ENCODE measurements at places on chromosomes 7 and 10. TPM values are rescaled to one million over a fixed set of nuclear protein-coding genes. Genes with fewer than 3 reads are reported as not detected.

MACC1 gene
- total RNA-seq, result not detected

PSMA2 gene
- total RNA-seq, result 202 TPM

NXPH1 gene
- not detected for total RNA-seq

CRPPA gene
- 1.1 TPM for total RNA-seq

SAMD9L gene
- 15.8 TPM for total RNA-seq

PHTF2 gene
- 32.1 TPM for total RNA-seq

PTN gene
- total RNA-seq, result not detected

FAM25A gene
- not detected for total RNA-seq

ACBD5 gene
- 23.4 TPM for total RNA-seq

IGFBP1 gene
- total RNA-seq, result not detected

RASSF4 gene
- 1.5 TPM for total RNA-seq

RTKN2 gene
- total RNA-seq, result 2.7 TPM

THSD7A gene
- total RNA-seq, result not detected
